Stimulated activated CD4-positive, alpha-beta T cell treated with anti-CD3 and anti-CD28 coated beads, Interleukin-15, amount 100 ng/mL, for 48 hours (primary cell): ENCODE measurements at places on chromosomes 4 and X.

DNA sequence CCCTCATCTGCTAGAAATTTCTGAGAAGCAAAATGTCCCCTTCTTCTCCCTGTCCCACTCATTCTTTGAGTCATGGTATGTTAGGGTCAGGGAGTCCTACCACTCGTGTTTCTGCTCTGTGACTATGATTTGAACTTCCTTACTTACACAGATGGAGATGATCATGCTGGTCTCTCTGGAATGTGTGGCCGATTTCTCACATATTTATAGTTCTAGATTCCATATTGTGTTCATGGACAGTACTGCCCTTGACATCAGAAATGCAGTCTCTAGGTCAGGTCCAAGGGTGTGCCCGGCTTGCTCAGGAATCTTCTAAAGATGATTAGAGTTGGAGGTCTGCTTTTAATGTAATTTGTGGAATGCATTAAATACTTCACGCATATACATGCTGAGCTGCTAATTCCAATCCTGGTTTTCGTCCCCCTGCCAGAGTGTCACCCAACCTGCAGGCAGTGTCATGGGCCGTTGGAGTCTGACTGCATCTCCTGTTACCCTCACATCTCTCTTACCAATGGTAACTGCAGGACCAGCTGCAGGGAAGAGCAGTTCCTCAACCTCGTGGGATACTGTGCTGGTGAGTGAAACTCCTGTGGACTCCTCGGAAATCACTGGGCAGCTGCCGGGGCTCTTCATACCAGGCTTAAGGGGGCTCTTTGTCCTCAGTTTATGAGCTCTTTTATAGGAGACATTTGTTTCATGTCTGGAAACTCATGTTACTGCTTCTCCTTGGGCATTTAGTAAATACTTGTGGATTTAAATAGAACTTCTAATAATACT is 214.1 kb upstream of the ANXA3 start:
- no peak for DNase-seq

DNA sequence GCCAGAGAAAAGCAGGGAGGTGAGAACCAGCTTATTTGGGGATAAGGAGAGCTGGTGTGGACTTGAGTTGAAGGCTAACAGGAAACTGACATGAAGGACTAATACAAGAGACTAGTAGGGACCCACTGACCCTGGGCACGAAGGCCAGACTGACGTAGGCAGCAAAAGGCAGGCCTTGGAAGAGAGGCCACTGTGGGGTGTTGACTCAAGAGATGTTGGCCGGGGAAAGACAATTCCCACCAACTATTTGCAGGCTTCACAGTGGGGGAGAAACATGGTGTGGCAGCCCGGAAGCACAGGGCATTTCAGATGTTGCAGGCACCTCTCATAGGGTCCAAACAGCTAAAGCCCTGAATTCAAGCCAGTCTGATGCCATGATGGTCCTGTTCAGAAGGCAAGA is 24.4 kb upstream of the MAP3K15 start:
- DNase-seq: no peak

DNA sequence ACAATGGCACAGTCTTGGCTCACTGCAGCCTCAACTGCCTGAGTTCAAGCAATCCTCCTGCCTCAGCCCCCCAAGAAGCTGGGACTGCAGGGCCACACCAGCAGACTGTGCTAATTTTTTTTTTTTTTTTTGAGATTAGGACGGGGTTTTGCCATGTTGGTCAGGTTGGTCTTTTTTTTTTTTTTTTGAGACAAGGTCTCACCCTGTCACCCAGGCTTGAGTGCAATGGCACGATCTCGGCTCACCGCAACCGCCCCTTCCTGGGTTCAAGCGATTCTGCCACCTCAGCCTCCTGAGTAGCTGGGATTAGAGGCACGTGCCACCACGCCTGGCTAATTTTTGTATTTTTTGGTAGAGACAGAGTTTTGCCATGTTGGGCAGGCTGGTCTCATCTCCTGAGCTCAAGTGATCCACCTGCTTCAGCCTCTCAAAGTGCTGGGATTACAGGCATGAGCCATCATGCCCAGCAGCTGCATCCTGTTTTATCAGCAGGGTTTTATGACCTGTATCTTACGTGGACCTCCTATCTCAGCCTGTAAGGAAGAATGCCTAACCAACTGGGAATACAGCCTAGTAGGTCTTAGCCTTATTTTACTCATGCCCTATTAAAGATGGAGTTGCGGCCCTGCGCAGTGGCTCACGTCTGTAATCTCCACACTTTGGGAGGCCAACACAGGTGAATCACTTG is 13.2 kb upstream of the MRPL1 start:
- DNase-seq: no peak

DNA sequence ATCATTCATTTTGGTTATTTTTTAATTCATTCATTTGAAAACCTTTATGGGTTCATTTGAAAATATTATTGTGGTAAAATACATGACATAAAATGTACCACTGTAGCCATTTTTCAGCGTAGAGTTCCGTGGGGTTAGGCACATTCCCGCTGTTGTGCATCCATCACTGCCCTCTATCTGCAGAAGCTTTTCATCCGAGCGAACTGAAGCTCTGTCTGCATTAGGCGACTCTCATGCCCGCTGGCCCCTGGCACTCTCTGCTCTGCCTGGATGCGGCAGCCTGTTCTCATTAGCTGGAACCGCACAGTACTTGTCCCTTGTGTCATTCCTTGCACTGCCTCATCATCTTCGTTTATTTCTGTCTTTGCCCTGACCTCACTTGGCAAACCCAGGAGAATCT is 17.5 kb downstream of the CFAP99 start:
- DNase-seq: no peak

DNA sequence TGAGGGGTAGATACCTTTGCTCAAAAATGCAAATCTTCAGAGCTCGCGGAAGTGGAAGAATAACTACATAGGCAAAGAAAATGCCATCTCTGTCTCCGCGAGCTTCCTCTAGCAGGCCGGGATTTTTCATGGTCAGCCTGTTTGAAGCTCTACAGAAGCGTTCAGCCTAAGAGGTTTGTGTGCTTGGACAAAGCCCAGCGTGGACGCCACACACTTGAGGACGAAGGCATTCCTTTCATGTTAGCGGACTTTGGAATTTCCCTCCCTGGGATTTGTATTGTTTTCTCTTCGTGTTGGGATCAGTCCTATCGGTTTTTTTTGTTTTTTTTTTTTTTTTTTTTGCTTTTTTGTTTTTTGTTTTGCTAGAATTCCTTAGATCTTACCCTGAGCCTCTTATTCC is 53.7 kb downstream of the SMIM31 start:
- DNase-seq: no peak

- DNase-seq: no peak
Measured at GRCh38 chrX:11269996-11270395, 23.2 kb upstream of the AMELX start.

DNA sequence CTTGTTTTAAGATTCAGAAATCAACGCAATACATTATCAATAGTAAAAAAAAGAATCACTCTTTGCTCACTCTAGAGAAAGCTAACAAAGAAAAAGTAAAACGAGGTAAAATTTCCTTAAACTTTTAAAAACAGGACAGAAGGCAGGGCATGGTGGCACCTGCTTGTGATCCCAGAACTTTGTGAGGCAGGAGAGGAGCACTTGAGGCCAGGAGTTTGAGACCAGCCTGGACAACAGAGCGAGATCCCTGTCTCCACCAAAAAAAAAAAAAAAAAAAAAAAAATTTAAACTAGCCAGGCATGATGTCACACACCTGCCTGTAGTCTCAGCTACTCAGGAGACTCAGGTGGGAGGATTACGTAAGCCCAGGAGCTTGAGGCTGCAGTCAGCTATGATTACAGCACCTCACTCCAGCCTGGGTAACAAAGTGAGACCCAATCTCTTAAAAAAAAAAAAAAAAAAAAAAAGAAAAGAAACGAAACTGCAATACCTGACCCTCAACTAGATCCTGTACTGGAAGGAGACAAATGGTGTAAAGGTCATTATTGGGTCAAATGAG is 3.5 kb downstream of the CCNI start:
- DNase-seq: no peak

DNA sequence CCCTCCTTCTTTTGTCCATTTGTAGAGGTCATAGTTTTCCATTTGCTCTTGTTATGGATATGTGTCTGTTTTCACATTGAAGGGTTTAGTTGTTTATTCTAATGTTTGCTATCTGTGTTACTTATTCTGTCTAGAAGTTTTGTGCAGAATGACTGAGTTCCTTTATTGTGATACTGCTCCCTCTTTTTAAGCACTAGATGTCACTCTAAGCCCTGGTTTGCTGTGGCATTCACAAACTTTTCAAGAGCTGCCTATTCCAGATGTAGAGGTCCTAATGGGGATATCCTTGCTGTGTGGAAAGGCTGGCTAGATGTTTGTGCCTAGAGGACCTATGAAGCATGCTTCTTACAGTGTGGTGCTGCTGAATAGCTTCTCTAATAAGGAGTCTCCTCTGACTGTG is 338.6 kb downstream of the SPIN4 start:
- DNase-seq: no peak

GRCh38 chrX:110118530-110118929 is 115.6 kb downstream of the TMEM164 start:
- DNase-seq: no peak

DNA sequence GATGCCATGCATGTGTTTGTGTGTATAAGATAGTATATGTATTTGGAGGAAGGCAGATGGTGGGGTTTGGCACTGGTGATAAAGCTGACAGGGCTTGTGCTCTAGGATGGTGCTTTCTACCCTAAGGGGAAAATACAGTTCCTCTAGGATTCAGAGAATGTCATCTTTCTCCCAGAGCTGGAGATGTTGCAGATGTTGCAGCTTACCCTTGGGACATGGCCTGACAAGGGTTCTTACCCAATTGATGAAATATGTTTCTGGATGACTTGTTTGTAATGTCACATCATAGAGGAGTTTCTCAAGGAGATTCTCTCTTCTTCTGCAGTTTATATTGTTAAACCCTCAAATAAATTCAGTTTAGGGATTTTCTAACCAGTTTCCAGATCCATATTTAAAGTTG is 52.5 kb upstream of the PITX2 start:
- DNase-seq: no peak

DNA sequence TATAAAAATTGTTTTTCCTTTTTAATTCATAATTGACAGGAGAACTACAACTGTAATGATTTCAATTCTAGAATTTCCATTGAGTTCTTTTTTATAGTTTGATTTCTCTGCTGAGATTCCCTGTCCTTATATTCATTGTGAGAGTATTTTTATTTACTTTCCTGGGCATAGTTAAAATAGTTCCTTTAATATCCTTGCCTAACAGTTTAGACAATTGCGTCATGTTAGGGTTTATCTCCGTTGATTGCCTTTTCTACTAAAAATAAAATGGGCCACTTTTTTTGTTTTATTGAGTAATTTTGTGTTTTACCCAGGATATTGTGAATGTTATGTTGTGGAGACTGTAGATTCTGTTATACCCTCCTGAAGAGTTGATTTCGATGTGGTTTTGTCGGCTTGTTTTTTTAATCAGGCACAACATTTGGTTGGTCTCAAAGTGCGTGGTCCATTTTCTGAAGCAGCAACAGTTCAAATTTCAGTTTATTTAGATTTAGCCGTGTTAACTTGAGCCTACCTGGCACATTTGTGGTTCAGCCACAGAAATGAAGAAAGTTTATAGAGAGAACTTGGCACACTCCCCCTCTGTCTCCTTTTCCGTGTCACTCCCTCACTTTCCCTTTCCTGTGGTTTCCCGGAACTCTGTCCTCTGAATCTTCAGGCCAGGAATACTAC is 16.0 kb upstream of the PRRG1 start:
- no peak for DNase-seq

DNA sequence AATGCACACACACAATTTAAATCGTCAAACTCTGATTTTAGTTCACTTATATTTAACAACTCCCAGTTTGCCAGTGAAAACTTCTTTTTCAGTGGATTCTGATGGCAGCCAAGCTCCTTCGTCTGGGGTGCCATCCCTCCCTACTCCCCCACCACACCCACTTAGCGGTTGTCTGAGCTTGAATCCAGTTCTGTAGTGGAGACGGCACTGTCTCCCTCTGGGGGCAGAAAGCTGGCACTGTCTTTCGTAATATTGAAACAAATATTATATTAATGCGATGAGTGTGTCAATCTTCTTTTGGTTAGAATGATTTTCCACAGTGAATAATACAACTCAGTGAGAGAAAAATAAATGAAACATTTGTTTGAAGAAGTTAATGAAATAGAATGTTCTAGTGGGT is 5.4 kb downstream of the MEPE start:
- no peak for DNase-seq

- DNase-seq: no peak
Measured at GRCh38 chrX:97145934-97146333, 262.2 kb downstream of the RPA4 start.

DNA sequence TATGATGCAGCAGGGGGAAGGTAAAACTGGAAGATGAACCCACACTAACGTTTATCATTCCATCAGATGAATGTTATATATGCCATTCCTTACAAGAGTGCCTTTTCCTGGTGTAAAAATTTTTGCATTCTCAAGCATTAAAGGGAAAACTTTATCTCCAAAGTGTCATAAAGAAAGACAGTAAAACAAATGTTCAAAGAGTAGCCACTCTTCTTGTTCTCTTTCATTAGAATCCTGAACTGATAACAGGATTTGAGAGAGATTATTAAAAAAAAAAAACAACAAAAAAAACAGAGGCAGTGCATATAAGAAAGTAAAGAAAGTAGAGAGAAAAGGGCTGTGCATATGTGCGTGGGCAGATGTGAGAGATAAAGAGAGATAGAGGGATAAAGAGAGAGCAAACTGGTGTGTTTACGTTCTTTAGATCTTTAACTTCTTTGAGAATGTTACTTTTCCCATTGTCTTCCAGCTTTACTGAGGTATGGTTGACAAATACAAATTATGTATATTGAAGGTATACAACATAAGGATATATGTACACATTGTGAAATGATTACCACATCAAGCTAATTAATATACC is 275.4 kb downstream of the HS3ST1 start:
- no peak for DNase-seq

- no peak for DNase-seq
Measured at GRCh38 chr4:28269426-28269825, 1408.8 kb downstream of the STIM2 start.

GRCh38 chr4:48133669-48134068 is 381 bp downstream of the TXK start:
- DNase-seq: no peak

GRCh38 chr4:73844345-73844744 is 7.9 kb downstream of the CXCL6 start:
- DNase-seq: no peak

DNA sequence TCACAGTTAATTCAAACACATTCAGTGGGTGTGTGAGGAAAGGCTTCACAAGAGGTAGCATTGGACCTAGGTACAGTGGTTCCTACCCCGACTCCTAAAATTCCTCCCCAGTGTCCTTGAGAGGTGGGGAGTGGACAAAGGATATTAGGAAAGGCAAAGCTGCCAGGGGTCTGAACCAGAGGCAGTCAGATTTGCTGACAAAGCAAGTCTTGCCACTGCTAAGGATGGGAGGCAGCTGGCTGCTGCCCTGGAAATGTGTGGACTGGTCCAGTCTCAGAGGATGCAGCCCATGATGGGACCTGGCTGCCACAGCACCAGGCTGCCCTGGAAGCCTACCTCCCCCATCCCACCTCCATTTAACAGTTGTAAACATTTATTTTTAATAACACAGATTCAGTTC is 4.1 kb upstream of the PHF8 start:
- no peak for DNase-seq

DNA sequence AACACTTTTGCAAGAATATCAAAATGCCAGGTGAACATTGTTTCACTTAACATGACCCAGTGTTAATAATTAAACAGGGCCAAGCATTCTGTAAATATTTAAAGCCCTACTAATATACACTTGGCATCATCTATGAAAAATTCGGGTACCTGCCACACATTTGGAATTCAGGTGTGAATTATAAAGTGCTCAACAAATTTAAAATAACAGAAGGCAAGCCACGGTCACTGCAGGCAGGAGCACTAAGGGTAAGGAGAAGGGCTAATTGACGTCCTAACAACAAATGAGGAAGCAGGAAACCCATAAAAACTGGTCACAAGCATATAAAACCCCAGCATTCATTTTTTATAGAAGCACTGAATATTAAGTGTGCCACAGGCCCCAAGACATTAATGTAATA is 43.8 kb upstream of the CPEB2 start:
- DNase-seq: no peak
